ENCODE measurements at places on chromosomes 16 and 17.
A peak's percentile ranks its signal among the peaks of the same experiment; 100 is the strongest.

DNA sequence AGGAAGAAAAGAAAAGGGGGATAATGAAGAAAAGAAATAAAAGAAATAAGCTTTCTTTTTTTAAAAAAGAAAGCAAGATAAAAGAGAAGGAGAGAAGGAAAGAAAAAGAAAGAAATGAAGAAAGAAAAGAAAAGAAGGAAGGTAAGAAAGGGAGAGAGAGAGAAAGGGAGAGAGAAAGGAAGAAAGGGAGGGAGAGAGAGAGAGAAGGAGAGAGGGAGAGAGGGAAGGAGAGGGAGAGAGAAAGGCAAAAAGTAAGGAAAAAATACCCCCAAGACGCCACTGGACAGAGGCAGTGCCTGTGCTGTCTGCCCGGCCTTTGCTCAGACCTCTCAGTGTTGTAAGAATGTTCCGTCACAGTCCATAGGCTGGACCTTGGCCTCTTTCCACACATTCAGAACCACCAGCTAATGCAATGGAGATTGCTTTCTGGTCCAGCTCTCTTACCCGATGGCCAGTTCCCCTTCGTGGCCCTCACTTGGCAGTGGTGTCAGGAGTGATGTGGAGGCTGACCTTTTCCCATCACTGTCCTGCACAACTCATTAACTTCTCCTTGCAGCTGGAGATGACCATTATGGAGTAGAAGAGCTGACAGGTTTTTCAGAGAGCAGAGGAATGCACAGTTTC, 14.3 kb upstream of the HNF1B start:
- DNase-seq: no peak

DNA sequence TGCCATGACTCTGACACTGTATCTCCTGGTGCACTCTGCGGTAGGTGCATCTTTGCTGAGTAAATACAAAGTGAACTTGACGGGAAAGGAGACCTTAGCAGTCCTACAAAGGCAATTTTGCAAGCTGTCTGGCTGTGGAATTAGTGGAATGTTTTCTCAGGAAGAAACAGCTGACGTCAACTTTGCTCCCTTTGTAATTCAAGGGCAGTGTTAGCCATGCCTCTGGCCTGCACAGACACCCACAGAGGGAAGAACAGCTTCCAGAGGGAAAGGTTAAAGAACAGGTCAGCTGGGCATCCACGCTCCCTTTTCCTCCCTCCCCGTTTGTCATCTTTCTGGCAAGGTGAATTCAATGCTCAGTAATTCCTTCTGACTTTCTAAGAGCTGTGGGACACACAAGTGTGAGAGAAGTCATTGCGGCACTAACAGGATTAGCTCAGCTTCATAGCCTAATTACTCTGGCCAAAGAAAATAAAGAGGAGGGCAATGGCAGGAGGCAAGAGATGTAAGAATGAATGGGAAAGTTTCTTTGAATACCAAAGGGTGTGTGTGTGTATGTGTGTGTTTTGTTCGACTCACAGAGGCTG, 476.9 kb upstream of the GOT2 start:
- DNase-seq: no peak

DNA sequence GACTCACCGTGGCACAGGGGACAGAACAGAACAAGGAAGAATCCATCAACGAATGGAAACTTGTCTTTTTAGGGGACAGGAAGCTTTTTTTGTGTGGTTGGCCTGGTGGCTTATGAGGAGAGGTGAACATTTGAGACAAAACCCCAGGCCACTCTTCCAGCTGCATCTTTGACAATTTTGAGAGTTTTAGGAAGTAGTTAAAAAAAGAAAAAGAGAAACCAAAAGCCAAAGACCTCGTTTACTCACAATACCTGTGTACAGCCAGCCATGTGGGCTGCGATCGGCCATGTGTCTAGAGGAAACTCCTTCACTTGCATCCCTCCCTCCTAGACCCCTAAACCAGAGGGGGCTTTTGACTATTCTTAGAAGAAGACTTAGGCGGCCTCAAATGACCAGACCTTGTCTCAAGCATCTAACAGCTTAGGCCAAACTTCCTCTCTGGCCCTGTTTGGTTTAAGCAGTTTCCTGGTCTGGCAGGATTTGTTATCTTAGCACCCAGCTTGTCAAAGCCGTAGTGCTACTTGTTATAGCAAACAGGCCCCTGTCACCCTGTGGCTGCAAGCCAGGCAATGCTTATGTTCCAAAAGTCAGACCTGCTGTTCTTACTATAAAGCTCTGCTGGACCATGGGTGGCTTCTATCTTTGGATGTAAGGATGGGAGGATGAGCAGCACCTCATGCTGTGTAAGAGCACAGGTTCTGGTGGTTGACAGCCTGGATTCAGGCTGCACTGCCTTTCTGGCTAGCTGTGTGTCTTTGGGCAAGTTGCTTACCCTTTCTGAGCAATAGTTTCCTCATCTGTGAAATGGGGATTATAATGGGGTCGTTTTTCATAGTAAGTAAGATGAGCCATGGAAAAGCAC, 17.7 kb downstream of the KSR1 start:
- no peak for DNase-seq

GRCh38 chr16:69481901-69482341, 57.5 kb downstream of the CYB5B start:
- peak; percentile 40 for DNase-seq

DNA sequence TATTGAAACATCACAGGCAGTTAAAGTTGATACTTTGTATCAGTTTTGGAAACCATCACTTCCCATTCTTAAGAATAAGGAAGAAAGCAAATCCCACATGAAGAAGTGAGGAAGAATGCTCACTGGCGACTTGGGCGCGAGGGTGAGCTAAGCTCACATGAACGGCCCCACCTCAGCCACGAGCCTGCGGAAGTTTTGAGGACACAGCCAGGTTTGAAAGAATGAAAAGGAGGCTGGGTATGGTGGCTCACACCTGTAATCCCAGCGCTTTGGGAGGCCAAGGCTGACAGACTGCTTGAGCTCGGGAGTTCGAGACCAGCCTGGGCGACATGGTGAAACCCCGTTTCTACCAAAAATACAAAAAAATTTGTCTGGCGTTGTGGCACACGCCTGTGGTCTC, 110.3 kb upstream of the CHMP6 start:
- no peak for DNase-seq

- DNase-seq: no peak
Measured at GRCh38 chr17:81322271-81323082, 27.4 kb upstream of the SLC38A10 start.

DNA sequence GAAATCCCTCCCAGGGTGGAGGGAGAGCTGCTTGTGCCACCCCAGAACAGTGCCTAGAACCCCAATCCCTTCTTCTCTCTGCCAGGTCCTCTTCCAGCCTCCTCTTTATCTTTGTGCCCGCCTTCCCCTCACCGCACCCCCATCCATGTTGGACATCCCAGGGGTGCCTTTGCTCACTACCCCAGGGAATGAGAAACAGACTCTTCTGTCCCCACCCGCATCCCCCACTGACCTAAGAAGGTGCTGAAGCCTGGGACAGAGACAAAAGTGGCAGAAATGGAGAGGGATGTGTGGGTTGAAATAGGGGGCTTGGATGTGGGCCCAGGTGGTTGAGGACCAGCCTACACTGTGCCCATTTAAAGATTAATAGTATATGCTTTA, 17.0 kb downstream of the ALOX15B start:
- DNase-seq: no peak

GRCh38 chr16:88503374-88503770, 50.3 kb downstream of the ZFPM1 start:
- no peak for DNase-seq

DNA sequence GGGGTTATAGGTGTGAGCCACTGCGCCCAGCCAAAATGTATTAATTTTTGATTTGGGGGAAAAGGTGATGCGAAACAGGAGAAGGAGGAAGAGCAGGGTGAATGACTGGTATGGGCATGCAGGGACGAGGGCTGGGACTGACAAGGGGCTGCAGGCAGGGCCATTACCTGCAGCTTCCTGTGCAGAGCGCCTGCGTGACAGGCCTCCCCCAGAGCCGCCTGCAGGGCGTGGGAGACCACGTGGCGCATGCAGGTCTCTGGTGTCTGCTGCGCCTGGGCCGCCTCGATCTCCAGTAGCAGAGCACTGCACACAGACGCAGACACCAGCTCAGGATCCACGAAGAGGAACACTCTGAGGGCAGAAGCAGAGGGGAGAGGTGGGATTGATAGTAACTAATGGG, 32.4 kb downstream of the PIK3R6 start:
- DNase-seq: no peak

- DNase-seq: no peak
Measured at GRCh38 chr16:12677502-12677901, 126.2 kb downstream of the CPPED1 start.

- no peak for DNase-seq
Measured at GRCh38 chr17:68356520-68356919, 65.2 kb downstream of the ARSG start.

GRCh38 chr17:69997332-69997731, 77.7 kb upstream of the KCNJ16 start:
- DNase-seq: no peak

DNA sequence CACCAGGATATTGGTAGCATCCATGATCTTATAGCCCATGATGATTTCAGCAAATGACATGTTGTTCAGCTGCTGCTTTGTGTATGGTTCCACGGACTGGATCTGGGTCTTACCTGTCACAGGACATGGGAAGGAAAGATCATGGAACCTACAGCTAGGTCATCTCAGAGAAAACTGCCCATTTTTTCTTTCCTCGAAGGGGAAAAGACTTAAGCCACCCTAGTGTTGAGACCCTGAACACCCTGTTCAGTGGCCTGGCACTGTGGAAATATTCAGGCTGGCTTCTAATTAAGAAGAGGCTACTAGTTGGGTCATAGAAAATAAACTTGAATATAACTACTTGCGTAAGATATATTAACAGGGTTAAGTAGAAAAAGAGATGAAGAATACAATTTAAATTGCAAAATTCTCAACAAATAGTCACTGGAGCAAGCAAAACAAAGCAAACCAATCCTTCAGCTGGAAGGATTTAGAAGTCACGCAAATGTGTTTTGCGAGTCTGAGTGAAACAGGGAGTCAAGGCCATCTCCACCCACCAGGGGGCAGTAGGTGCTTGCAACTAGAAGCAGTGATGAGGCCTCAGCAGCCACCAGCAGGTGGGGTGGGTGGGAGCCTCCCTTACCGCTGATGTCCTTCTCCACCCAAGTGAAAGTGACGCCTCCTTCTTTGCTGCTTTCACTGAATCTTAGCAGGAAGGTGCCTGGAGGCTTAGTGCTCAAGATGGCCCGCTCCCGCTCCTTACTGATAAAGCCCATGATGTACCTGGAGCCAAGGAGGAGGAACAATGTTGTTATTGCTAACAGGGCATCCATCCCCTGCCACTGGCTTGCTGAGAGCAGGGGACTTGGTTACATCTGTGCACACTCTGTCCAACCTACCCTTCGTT, 34.3 kb downstream of the STAT5A start:
- peak; percentile 76 for DNase-seq

- peak; percentile 55 for DNase-seq
Measured at GRCh38 chr17:1055751-1056645, 59.1 kb downstream of the TIMM22 start.

- DNase-seq: no peak
Measured at GRCh38 chr16:24113115-24113745, 142.9 kb upstream of the CACNG3 start.

GRCh38 chr17:61574542-61575351, 16.3 kb downstream of the NACA2 start:
- no peak for DNase-seq

GRCh38 chr17:77598241-77598620, 360.3 kb upstream of the TNRC6C start:
- DNase-seq: no peak

- no peak for DNase-seq
Measured at GRCh38 chr17:1562176-1562643, 382 bp downstream of the PITPNA start.

DNA sequence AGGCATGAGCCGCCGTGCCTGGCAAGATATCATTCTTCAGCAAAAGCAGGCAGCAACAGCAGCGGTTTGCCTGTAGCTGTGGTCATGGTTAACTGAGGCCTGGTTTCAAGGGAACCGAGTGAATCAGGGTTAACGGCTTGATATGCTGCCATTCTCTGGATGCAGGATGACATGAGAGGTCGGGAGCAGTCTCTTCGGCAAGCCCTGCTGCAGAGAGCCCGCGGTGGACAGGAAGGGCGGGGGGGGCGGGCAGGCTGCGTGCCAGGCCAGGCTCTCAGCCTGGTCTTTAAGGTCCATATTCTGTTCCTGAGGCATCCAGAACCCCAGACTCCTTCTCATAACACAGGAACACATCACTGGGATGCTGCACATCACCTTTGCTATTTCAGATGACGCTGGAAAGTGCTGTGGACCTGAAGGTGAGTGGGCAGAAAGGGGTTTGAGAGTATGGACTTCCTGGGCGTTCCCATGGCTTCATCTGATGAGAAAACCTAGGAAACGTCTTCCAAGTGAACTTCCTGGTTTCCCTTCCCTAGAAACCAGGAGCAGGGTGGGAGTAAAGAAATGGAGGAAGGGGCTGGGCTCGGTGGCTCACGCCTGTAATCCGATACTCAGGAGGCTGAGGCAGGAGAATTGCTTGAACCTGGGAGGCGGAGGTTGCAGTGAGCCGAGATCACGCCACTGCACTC, 165.6 kb upstream of the RPH3AL start:
- DNase-seq: no peak

DNA sequence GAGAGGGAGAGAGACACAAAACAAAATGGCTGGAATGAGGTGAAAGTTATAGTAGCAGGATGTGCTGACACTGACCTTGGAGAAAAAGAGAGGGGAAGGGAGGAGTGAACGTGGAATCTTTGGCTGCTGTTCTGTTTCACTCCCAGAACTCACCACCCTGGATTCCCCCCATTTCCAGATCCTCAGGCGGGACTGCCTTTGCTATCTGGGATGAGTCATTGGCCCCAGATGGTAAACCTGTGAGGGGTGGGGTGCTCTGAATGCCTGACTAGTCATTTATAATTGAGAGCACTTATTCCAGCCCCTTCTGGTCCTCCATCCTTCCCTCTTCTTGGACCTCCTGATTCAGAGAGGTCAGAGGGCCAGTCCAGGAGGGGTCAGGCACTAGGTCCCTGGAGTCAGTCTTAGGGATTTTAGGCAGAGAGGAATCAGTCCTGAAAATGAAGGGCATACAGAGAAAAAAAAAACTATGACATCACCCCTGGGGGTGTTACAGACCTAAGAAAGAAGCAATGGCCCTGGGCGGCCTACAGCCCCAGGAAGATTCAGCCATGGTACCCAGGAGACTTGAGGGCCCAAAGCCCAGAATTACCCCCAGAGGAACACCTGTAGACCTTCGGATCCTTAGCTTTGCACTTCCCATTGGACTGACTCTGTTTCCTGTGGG, 2.2 kb upstream of the ZG16 start:
- no peak for DNase-seq

GRCh38 chr16:84085773-84086172, 31.0 kb downstream of the MBTPS1 start:
- DNase-seq: no peak
